ENCODE measurements at places on chromosomes 12 and 14.

- DNase-seq, result no peak
Measured at GRCh38 chr14:69505338-69506240, 21.1 kb downstream of the PLEKHD1 start.

GRCh38 chr12:106248312-106248845 is 559 bp upstream of the CKAP4 start:
- no peak for DNase-seq

DNA sequence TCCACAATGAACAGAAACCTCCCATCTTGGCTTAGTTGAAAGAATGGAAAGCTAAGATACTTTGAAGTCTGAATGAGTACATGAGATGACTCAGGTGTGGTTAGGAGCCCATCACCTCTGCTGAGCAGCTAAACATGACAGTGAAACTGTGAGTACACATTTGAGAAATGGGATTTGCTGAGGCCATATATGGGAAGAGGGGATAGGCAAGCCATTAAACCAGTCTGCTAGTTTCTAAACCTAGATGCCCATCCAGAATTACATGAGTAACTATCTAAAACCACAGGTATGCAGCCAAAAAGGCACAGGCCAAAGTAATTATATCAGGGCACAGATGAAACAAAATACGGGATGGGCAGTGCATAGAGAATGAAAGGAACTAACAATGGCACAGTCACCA is 41.2 kb downstream of the NKX2-1 start:
- DNase-seq, result no peak

DNA sequence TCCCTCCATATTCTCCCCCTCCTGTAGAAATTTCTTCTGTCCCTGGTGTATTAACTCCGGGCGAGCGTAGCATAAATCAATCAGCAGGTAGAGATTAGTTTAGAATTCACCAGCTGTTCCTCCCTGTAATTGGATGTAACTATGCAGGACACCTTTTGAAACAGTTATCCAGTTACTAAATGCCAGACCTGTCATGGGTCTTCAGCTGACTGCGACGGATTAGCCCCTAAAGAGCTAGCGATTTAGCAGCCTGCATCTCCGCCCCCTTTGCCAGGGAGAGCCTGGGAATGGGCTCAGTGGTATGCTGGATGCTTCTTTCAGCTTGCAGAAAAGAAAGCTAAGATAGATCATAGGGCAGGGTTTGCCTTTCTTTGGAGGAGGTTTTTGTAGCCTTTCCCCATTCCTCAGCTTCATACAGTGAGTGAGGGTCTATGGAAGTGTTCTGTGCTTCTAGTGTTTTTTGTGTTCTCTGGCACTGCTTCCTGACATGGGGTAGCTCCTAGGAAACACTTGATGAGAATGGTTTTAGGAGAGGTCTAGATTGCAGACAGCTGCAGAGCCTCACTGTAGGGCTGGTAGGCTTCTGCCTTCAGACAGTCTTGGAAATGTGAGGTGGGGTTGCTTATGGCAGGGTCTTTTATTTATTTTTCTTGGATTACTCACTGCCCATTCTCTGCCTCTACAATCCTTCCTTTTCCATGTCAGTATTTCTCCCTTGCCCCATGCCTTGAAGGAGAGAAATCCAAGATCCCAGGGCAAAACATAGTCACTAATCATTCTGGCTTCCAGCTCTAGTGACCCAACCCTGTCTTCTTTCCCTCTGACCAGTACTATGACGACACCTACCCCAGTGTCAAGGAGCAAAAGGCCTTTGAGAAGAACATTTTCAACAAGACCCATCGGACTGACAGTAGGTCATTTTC is 16.7 kb downstream of the COPZ1 start:
- no peak for DNase-seq

- DNase-seq, result no peak
Measured at GRCh38 chr14:74723134-74723533, 10.2 kb downstream of the FCF1 start.
